Stimulated activated CD8-positive, alpha-beta memory T cell treated with anti-CD3 and anti-CD28 coated beads, Interleukin-4, amount 100 ng/mL, for 24 hours (primary cell): ENCODE measurements at places on chromosomes 12 and 14.

DNA sequence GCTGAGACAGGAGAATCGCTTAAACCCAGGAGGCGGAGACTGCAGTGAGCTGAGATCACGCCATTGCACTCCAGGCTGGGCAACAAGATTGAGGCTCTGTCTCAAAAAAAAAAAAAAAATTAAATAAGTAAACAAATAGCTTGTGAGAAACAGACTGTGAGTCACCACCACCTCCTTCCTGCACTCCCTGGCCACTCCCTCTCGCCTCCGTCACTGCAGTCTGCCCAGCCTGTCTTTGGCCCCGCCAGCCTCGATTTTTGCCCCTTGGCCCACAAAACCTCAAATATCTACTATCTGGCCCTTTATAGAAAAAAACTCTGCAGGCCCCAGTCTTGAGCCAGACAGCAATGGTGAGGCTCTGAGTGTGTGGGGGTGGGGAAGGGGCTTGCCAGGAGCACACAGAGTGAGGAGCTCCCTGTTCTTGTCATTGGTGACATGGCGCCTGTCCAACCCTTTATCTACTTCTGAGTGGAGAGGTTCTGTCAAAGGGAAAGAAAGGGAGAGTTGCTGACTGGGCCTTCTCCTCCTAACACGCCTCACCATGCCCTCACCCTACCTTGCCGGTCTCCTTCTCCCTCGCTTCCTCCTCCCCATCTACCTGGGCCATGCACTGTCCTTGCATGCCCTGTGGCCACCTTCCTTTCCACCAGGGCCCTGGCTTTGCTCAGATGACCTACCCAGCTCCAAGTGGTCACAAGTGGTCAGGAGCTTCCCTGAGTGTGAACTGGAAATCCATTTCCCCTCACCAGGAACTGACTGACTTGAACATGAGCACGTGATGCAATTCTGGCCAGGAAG, 22.1 kb downstream of the LGMN start:
- peak; percentile 22 for DNase-seq

DNA sequence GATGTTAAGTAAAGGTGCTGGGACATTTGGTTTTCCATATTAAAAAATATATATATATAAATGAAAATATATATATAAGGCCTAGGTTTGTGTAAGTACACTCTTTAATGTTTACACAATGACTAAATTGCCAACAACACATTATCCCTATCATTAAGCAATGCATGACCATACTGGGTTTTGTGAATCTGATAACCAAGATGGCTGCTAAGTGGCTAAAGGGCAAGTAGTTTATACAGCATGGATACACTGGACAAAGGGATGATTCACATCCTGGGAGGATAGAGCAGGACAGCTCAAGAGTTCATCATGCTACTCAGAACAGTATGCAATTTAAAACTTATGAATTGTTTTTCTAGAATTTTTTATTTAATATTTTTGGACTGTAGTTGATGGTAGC, 89.3 kb downstream of the FIGNL2 start:
- DNase-seq, result no peak

GRCh38 chr14:25026476-25027137, 23.3 kb downstream of the STXBP6 start:
- no peak for DNase-seq

GRCh38 chr12:96375170-96375569, 25.1 kb downstream of the CDK17 start:
- DNase-seq, result no peak

DNA sequence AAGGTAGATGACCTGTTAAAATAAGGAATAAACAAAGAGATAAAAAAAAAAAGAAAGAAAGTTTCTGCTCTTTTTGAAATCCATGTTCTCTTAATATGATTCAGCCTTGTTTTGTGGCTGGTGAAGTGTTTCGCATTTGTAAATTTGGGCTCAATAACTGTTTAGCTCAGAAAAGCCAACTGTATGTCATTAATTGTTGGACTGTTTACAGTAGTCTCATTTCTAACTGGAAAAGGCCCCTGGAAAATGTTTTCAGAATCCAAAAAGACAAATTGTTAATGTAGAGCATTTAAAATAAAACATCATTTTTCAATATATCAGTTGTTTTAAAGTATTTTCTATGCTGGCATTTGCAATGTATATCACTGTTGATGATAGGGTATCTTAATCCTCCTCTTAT, 47.4 kb upstream of the DYRK2 start:
- DNase-seq, result no peak

GRCh38 chr12:47419497-47419896, 286.3 kb downstream of the RPAP3 start:
- no peak for DNase-seq

DNA sequence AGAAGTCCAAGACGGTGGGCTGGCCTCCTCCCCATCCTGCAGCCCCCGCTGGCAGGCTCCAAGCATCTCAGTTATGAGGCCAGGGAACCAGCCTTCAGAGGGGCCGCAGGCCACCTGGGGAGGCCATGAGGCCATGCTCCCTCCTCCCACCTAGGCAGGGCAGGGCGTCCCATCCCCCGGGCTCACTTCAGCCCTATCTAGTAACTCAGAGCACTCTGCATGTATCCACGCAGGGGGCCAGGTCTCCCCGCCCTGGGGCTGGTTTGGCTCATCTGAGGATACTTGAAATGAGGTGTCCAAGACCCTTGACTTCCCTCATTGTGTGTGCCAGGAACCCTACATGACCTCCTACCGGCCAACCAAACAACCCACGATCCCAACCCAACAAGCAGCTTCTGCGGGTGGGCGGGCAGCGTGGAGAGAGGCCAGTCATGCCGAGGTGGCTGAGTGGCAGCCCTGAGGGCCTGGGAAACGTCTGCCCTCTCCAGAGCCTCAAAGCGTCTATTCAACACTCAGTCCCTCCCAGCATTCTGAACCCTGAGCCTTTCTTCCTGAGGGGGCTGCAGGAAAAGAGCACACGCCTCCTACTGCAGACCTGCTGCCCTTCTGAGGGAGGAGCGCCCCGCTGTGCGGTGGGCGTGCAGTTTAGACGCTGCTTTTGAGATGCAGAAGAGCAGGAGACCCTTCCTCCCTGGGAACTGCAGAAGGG, 16.8 kb downstream of the ISCA2 start:
- no peak for DNase-seq

GRCh38 chr12:907413-908185, 41.9 kb downstream of the RAD52 start:
- DNase-seq, result no peak

GRCh38 chr12:4486980-4487379, 41.4 kb upstream of the FGF6 start:
- DNase-seq, result no peak

DNA sequence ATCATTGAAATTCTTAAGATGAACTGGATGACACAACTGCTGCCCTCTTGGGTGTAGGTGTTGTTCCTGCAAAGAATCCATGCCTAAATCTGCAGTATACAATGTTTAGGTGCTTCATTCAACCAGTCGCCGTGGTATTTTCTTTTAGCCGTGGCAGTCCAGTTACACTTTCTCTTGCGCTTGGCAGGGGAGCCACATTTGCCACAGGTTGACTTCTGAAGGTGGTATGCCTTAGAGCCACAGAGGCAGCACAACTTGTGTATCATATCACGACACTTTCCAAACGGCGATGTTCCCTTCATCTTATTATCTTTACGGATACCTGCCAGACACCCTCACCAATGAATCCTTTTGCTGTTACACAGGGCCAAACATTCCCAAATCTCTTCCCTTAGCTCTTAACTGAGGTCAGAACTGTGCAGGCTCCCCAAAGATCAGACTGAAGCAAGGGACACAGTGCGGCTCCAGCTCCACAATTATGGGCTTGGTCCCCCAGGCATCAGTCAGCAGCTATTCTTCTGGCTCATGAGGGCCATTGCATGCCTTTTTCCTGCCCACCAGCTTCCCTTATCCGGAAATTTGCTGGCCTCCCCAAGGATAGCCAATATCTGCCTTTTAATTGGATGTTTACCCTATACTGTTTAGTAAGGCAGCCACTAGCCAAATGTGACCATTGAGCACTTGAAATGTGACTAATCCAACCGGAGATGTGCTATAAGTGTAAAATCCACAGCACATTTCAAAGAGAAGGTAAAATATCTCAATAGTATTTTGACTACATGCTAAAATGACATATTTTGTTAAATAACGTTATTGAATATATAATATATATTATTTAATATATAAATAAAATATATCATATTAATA, 50.7 kb downstream of the SENP1 start:
- DNase-seq, result no peak

DNA sequence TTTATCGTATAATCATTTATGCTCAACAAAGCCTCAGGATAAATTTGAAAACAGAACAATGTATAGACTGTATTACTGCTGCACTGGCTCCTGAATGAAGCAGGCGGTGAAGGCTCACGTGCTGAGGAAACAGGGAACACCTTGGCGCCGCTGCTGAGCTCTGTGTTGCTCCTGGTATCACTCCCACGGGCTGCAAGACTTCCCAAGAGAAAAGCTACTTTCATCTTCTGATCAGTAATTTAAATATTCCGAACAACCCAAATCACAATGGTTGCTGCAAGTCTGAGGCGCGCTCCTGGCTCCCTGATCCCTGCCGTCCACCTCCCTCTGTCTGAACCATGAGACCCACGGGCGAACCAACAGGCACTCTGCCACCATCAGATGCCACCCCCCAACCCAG, 15.7 kb downstream of the PGAM5 start:
- no peak for DNase-seq

- DNase-seq, result no peak
Observed at GRCh38 chr12:27534765-27535161, 10.8 kb downstream of the PPFIBP1 start.

DNA sequence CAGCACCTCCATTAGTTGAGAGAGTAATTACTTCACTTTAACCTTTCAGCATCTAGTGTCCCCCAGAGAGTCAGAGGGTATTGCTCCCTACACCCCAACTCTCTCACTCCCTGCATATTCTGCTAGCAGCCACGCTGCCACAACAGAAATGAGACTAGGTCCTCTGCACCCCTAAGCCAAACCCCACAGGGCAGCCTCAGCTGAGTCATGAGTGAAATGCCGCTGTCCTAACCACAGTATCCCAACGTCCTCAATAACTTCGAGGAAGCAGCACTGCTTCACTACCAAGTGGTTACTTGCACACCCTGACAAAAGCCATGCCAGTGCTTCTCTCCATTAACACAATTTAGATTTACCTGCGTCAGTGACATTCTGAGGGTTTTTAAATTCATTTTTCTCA, 6.9 kb upstream of the LYZ start:
- no peak for DNase-seq

DNA sequence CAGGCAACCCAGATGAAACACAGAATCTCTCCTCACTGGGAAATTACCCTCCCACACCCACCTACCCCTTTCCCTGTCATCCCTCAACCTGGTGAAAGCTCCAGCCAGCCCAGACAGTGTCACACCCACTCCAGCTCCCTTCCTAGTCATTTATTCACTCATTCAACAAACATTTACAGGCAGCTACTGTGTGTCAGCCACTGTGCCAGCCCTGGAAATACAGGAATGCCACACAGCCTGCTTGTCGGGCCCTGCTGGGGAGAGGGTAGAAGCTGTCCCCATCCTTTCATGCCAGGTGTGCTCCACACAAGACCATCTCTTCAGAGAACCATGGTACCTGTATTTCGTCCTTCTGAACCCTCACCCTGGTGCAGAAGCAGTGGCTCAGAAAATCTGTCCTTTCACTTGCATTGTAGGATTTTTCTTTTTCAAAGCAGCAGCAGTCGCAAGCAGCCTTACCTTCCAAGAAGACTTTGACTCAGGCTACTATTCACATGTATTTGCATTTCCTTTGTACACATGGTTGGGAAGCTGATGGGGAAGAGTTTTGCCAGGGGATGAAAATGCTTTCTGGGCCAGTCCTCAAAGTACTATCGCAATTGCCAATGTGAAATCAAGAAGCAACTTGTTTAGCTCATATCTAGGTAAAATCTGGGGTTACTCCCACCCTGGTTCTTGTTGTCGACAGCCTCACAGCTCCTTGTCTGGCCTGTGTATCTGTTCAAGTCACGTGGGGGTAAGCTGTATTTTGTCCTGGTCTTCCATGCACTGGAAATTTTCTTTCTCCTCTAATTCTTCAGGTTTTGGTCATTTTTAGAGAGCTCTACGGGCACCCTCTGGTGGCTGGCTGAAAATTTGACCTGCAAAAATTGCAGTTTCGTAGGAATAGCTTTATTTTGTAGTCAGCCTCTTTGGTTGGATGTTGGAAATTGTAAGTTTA, 147.4 kb upstream of the EGLN3 start:
- no peak for DNase-seq

- DNase-seq, result no peak
Observed at GRCh38 chr12:45669792-45670191, 59.7 kb upstream of the ARID2 start.

- DNase-seq, result no peak
Observed at GRCh38 chr12:3770891-3771290, 18.0 kb upstream of the CRACR2A start.

- no peak for DNase-seq
Observed at GRCh38 chr14:85915711-85916110, 385.8 kb downstream of the FLRT2 start.

DNA sequence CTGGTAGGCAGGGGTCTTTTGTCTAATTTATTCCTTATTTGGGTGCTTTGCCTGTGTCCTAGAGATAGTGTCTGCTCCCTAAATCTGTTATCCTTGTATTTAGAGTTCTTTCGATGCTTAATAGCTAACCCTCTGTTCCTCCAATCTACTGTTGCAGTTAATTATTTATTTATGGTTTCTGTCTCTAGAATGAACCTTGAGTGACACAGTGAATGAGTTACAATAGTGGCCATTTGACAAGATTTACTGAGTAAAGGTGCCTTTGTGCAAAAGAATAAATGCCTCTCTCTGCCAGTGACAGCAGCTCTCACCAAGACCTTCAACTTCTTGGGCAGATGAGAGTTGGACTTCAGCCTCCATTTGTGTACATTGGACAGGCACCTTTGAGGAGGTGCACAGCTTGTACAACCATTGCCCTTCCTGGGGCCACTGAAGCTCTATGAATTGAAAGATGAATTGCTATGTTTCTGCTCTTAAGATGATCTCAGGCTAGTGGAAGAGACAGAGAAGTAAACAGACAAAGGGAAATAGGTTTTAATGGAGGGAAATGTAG, 165.9 kb downstream of the DERA start:
- no peak for DNase-seq

DNA sequence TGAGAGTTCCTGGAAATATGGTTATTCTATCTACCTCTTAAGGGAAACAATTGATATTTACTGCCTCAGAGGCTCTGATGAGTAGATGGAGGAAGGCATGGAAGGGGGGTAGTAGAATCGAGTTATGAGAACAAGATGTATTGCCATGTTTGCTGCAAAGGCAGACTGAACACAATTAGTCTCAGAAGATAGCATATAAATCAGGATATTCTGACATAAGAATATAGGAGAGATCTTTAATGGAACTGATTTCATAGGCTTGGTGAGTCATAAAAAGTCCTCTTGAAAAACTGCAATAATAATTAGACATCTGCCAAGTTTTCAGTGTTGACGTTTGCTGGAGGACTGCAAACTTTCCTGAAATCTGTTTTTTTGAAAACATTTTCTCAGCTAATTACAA, 636.1 kb downstream of the TMTC2 start:
- DNase-seq, result no peak

- DNase-seq, result no peak
Observed at GRCh38 chr12:126644236-126645020, 1579.2 kb downstream of the AACS start.

- DNase-seq, result no peak
Observed at GRCh38 chr12:82651489-82651888, 35.2 kb upstream of the TMTC2 start.

- DNase-seq, result no peak
Observed at GRCh38 chr14:88503754-88504406, 50.9 kb downstream of the PTPN21 start.
